ENCODE measurements at places on chromosomes 11 and 22.

- no peak for DNase-seq
Measured at GRCh38 chr22:44648085-44648820, 53.8 kb upstream of the PRR5 start.

- DNase-seq, result no peak
Measured at GRCh38 chr11:69358398-69359020, 64.6 kb downstream of the MYEOV start.

GRCh38 chr11:15493921-15494620 is 379.3 kb downstream of the INSC start:
- no peak for DNase-seq

DNA sequence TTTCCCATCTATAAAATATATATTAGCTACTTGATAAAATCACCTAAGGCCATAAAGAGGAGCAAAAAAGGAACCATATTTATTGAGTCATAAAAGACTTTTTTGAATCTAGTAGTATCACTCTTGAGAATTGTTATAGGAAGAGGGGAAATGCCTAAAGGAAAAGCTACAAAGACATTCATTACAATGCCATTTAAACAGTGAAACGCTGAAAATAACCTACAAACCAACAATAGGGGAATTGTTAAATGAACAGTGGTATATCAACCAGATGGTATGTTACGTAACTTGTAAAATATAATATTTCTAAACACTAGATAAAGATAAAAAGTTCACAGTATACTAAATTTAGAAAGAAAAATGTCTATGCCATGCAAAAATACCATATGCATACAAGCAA is 47.5 kb downstream of the FAM181B start:
- DNase-seq, result no peak

DNA sequence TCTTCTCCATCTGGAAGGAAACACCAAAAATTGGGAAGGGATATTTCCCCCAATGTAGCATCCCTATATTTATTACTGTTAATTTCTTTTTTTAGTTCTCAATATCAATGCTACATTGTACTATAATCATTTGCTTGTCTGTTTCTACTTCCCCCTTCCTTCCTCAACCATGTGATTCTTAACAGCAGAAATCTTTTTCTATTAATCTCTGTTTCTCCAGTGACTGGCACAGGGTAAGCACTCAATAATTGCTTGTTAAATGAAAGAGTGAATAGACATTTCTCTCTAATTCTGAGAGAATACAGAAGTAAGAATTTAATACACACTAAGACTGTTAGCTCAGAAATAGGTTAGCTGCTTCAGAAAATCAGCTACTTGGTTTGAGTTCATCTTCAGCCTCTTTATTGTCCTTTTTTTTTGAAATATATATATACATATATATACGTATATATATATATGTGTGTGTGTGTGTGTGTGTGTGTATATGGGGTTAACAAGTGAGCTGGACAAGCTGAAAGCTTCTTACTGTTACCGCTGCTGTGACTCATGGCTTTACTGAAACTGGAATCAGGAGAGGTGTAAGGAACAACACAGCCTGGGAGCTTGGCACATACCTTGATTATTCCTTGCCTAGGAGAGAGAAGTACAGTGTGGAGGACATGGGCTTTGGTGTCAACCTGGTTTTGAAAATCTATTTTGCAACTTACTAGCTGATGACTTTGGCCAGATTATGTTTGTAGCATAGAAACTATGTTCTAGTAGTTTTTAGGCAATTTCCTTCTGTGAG is 26.2 kb upstream of the PDE3B start:
- no peak for DNase-seq

GRCh38 chr11:104918113-104918824 is 20.0 kb upstream of the CASP12 start:
- no peak for DNase-seq
